ENCODE measurements at places on chromosomes 1 and 21.

GRCh38 chr1:197675583-197676208 is 99.6 kb downstream of the DENND1B start:
- no peak for DNase-seq

DNA sequence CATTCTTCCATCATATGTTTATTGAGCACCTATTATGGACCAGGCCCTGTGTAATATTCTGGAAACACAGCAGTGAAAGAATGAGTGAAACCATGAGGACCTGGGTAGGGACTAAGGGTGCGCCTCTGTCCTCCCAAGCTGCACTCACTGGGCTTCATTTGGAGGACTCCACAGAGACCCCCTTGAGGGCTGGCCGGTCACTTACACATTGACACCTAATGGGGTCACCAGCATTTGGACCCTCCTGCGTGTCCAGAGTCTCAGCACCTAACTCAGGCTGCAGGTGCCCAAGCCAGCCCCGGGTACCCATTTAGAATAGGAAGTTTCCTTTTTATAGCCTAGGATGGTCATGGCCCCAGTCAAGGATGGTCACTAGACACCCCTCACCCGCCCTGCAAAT is 2.8 kb upstream of the FNDC5 start:
- DNase-seq, result no peak

DNA sequence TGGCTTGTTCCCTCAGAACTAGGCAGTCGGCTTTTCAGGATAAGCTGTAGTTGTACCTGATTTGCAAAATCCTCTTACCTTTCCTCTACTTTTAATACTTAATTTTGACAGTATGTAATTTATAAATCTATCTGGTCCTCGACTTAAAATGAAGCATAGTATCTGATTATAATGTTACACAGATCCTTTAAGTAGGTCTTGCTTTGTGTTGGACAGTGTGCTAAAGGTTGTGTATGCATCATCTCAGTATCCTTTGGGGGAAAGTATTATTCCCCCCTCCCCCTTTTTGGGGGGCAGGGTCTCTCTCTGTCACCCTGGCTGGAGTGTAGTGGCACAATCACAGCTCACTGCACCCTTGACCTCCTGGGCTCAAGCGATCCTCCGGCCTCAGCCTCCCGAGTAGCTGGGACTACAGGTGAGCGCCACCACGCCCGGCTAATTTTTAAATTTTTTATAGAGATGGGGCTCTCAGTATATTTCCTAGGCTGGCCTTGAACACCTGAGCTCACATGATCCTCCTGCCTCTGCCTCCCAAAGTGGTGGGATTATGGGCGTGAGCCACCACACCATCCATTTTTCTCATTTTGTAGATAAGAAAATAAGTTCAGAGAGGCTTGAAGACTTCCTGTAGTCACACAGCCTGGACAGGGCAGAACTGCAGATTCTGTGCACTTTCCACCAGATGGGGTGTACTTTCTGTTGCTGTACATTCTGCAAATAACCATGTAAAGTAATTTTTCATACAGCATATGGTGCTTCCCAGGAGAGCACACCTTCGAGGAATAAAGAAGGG is 791 bp upstream of the STX6 start:
- no peak for DNase-seq

GRCh38 chr1:109395602-109396512 is 1.9 kb downstream of the SORT1 start:
- DNase-seq, result no peak

- DNase-seq, result no peak
Measured at GRCh38 chr1:905071-905749, 18.5 kb upstream of the SAMD11 start.

- DNase-seq, result peak; percentile 88
Measured at GRCh38 chr1:183932412-183932811, 105.1 kb downstream of the COLGALT2 start.

GRCh38 chr21:44619886-44620285 is 7.0 kb upstream of the KRTAP10-9 start:
- DNase-seq, result no peak

GRCh38 chr1:70497152-70497551 is 86.1 kb downstream of the CTH start:
- DNase-seq, result no peak

DNA sequence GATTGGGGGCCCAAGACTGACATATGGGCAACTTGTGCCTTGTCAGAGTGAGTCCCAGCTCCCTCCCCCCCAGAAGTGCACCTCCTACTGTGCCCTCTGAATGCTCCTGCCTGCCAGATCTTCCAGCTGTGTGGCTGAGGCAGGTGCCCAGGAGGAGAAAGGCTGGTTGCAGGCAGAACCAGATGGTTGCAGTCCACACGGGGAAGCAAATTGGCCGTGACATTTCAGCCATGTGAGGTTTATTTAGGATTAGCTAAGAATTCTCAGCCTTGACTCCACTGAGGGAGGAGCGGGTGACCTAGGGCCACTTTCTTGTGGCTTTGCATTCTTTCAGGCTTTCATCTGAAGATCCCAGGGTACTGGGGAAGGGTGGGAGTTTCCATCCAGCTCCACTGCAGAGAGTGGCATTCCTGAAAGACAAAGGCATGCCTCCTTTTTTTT is 33.8 kb downstream of the PEX14 start:
- DNase-seq, result no peak

DNA sequence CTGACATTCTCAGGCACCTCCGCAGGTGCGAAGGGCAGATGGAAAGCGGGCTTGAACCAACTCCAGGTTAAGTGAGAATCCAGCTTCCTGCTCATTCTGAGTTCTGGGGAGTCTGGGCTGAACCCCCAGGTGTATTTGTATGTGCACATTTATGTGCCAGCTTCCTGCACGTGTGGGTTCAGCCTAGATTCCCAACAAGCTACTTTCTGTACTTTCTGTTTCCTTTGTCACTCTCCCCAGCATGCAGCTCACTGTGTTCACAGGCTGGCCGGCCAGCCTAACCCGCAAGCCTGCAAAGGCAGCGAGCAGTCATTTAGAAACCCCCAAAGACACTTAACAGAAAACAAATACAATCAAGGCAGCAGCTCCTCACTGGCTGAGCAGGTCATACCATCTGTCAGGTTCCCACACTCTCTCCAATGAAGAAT is 1.3 kb upstream of the IL19 start:
- no peak for DNase-seq

- no peak for DNase-seq
Measured at GRCh38 chr1:203722909-203723308, 42.1 kb upstream of the LAX1 start.

GRCh38 chr1:78009276-78009675 is 4.5 kb downstream of the DNAJB4 start:
- no peak for DNase-seq

- DNase-seq, result no peak
Measured at GRCh38 chr1:160346463-160346862, 3.3 kb downstream of the NCSTN start.

GRCh38 chr1:20426923-20427322 is 59.1 kb downstream of the CAMK2N1 start:
- no peak for DNase-seq

DNA sequence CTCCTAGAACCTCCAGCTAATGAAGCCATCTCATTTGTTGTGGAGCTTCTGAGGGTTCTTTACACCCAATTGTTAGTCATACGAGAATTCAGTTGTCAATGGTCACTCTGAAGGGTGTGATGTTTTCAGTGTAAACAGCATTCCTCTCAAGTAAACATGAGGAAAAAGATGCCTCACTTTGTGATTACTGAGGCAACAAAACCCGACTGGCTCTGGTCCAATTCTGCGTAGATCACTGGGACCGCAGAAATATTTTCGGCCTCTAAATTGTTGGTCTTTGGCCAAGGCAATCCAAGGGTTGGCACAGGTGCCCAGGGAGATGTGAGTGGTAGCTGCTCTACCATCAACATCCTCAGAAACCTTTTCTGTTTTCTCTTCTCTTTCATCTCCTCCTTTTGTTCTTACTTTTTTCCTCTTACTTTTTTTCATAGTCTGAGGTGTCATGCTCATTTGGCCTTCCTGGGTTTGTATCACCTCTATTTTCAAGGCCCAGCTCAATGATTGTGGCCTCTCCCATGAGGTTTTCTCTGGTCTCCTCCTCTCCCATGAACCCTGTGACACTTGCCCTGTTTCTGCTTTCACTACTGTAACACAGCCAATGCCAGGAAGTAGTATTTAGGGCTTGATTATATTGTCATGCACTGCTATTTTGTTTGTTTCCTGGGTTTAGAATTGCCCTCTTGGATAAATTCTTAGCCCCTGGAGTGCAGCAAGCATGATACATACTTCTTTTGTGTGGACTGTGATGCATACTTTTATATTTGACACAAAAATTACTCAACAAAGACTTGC is 221.9 kb downstream of the TNR start:
- no peak for DNase-seq

- no peak for DNase-seq
Measured at GRCh38 chr1:212162635-212163034, 122.6 kb upstream of the PPP2R5A start.

DNA sequence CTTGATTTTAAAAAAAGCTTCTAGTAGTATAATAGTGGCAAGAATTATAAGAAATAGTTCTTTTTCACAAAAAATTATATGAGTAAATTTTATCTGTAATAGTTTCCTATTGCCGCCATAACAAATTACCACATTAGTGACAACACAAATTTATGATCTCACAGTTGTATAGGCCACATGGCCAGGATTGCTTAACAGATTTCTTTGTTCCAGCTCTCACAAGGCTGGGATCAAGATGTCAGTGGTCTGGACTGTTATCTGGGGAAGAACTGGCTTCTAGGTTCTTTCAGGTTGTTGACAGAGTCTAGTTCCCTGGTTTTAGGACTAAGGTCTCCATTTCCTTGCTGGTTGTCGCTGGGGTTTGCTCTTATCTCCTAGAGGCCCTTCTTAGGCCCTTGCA is 236.4 kb downstream of the USP25 start:
- DNase-seq, result no peak

DNA sequence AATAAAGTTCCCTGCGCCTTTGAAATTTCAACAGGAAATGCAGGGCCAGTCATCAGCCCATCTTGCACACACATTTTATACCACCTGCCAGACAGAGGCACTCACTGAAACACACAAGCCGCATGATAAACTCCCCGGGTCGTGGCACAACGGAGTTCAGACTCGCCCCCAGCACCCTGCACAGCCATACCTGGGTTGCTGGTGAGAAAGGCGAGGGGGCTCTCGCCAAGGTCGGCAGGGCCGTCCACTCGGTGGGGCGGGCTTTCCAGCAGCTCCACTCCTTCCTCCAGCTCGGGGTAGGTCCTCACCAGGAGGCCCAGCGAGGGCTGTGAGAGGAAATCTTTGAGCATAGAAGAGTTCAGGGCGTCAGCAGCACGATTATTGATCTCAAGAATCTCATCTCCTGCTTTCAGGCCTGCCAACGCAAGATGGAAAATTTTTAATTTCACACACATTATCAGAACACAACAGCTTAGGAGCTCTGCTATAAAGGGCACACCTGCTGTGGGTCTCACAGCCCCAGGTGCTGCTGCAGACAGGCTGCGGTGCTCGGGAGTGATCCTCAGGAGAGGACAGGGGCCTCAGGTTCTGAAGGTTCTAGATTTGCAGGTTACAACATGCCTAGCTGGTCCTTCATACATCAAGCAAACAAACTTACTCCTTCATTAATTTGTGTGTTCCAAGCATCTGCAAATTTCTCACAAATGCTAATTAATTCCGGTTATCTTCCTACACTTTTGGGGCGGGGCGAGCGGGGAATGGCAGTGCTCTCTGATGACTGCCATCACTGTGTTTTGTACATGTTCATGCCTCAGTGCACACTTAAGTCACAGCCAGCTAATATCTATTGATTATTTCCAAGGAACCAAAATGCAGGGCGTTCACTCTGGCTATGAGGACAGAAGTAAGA is 144.2 kb upstream of the KRTAP19-8 start:
- peak; percentile 28 for DNase-seq
